ENCODE measurements at places on chromosomes 1 and 21.

DNA sequence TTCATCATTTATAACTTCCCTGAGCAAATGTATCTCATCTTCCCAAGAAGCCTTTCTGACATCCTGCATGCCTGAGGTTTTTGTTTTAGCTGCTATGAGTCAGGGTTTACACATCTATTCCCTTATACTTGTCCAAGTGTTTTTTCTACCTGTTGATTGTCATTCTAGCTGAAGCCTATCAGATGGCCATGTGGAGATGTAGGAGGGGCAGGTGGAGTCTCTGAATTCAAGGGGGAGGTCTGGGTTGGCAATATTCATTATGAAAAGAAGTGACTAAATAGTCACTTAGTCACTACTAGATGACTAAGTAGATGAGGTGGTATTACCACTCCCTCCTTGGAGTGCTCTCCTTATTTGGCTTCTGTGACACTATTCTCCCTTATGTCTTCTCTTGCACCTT lies 52.4 kb downstream of the XCL1 start:
- DNase-seq = no peak

- DNase-seq = no peak
Observed at GRCh38 chr21:41403331-41403730, 22.7 kb upstream of the MX1 start.

- no peak for DNase-seq
Observed at GRCh38 chr1:2413495-2414296, 1.3 kb upstream of the PEX10 start.

DNA sequence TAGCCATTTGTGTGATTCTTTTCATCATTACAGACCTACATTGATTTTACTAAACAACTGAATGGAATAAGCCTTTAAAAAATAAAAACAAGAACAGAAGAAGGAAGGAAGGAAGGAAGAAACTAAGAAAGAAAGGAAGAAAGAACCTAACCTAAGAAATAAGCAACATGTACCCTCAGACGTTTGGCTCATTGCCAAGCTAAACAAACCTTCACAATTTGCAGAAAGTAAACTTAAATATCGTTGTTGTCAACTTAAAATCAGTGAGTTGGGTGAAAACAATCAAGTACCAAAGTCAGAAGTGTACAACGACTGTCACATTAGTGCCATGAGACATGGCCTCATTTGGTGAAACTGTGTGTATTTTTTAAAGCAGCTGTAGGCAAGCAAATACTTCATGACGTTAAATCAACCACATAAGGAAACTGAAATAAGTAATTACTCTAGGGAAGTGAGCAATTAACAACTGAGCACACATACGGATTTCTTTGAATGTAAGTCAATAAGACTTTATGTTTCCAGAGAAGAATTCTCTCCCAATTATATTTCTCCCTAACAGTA lies 313.1 kb upstream of the TMPRSS15 start:
- no peak for DNase-seq

DNA sequence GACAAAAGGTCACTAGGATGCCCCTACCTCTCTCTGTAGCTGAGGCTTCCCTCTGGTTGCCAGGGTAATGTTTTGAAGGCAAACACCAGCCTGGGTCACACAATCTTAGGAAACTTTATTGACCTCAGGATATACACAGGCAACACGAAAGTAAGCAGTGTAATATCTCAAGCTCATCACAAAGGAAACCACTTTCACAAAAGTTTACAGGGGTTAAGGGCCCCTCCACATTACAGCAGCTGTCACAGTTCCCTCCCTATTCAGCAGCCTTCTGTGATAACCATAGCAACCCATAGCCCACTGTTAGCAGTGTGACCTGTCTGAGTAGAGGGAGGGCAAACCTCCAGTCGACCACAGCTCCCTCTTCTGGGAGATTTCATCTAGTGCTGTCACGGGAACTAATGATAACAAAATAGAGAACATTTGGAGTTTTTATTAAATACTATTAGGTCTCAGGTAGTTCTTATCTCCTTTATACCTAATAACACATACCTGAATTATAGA lies 149.8 kb downstream of the PTPRC start:
- no peak for DNase-seq

GRCh38 chr1:85984636-85985035 lies 171.9 kb downstream of the COL24A1 start:
- DNase-seq = no peak

GRCh38 chr21:24976238-24976637 lies 631.0 kb downstream of the MRPL39 start:
- DNase-seq = no peak
